ENCODE measurements at places on chromosomes 7 and 10.

DNA sequence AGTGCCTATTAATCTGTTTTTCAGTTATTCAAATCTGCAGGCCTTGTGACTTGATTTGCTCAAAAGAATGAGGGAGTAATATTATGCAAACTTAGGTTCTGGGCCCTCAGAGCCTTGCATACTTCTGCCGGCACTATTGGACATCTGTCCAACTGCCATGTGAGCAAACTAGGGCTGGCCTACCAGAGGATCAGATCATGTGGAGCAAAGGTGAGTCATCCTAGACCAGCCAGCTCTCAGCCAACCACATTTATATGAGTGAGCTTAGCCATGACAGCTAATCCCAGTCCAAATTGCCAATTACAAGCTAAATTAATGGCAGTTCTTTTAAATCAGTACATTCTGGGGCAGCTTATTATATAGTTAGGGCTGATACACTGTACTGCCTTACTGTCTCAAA is 69.6 kb downstream of the SDHAF3 start:
- DNase-seq = no peak

- no peak for DNase-seq
Measured at GRCh38 chr7:109745677-109746410, 1176.2 kb downstream of the DNAJB9 start.

DNA sequence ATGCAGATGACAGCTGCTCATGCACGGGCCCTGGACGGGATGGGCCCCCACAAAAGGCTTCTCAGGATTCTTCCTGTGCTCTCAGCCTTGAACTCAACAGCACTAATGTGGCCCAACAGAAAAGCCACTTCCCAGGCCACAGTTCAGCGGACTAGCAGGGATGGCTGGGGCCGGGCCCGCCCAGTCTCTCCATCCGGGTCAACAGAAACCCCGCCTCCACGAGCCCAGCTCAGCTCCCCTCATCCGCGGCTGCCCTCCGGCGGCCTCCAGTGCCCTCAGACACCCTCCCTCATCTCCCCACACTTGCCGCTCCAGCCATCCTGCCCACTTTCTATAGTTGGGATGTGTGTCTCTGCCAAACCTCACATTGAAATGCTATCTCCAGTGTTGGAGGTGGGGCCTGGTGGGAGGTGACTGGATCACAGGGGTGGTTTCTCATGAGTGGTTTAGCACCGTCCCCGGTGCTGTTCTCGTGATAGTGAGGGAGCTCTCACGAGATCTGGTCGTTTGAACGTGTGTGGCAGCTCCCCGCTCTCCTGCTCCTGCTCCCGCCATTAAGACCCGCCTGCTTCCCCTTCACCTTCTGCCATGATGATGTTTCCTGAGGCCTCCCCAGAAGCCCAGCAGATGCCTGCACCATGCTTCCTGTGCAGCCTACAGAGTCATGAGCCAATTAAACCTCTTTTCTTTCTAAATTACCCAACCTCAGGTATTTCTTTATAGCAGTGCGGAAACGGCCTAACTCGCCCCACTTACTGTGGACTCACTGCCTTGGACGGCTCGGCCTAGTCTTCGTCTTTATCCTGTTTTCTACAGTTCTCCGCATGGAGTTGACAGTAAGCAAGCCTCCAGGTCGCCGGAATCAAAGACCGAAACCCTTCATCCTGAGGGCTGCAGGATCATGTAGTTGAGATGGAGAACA is 169.9 kb upstream of the RNF32 start:
- no peak for DNase-seq

- no peak for DNase-seq
Measured at GRCh38 chr10:22054961-22055360, 51.4 kb upstream of the DNAJC1 start.

GRCh38 chr7:48011951-48012350 is 17.0 kb downstream of the SUN3 start:
- no peak for DNase-seq

DNA sequence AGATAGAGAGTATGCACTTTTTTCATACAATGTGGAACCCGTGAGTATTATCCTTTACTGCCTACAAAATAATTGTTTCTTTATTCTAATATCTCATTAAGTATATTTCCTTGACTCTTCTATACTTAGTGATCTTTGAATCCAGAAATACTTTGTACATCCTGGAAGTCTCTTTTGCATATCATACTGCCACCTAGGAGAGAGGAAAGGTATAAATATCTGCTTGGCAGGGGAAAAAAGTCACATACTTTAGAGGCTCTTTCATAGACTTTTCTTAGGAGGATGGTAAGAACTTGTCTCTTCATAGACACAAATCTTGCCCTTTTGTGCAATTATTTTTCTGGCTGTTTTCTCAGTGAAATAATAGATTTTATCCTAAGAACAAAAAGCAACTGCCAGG is 436.0 kb downstream of the PAXIP1 start:
- no peak for DNase-seq

DNA sequence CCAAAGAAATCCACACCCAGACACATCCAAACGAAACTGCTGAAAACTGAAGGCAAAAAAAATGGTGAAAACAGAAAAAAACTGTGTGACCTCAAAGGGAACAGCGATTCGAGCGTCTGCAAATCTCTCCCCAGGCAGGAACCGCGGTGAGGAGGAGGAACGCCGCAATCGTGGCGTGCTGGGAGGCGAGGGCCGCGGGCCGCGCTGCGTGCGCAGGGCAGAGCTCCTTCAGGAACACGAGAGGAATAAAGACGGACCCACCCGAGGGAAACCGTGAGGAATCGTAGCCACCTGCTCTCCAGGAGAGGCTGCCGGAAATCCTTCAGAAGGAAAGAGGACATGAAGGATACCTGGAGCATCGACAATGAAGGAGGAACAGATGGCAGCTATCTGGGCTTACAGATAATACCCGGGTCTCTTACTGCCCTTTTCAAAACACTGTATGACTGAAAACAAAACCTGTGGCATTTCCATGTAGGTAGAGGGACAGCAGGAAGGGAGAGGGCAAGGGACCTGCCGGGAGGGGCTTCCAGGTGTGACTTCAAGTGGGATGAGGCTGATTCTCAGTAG is 266.0 kb downstream of the MAD1L1 start:
- no peak for DNase-seq

- no peak for DNase-seq
Measured at GRCh38 chr7:139908792-139909191, 79.7 kb downstream of the TBXAS1 start.

- no peak for DNase-seq
Measured at GRCh38 chr10:84543948-84544347, 215.6 kb downstream of the CCSER2 start.

GRCh38 chr10:111113961-111114757 is 37.3 kb downstream of the ADRA2A start:
- DNase-seq = no peak
